Renal cortical epithelial cell (primary cell): ENCODE measurements at places on chromosomes 4 and X.

- no peak for DNase-seq
Measured at GRCh38 chr4:43525646-43526045, 633.1 kb downstream of the GRXCR1 start.

- DNase-seq, result peak; percentile 27
Measured at GRCh38 chrX:19725641-19726040, 161.8 kb downstream of the SH3KBP1 start.

DNA sequence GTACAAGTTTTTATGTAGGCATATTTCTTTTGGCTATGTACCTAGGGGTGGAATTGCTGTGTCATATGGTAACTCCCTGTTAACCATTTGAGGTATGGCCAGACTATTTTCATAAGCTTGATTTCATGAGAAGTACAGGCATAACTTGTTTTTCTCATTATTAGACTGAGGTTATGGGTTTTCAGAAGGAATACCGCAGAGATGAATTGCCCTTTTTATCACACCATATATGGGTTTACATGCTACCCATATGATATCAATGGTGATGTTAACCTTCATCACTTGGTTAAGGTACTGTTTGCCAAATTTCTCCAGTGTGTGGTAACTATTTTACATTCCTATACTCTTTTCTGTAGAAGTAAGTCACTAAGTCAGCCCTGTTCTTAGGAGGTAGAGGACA lies 23.5 kb downstream of the RAB40A start:
- DNase-seq, result no peak

DNA sequence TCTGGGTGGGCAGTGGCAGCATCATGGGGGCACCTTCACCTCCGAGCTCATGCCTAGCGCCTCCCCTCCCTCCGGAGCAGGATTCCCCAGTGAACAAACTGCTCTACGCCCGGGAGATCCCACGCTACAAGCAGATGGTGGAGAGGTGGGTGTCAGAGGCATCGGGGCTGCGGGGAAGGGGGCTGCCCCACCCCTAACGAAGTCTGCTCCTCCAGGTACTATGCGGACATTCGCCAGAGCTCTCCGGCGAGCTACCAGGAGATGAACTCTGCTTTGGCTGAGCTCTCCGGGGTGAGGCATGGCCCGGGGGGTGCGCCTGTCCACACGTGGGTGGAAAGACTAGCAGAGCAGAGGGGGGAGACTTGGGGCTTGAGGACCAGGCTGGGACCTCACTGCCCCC lies 2.7 kb upstream of the SRPK3 start:
- no peak for DNase-seq

DNA sequence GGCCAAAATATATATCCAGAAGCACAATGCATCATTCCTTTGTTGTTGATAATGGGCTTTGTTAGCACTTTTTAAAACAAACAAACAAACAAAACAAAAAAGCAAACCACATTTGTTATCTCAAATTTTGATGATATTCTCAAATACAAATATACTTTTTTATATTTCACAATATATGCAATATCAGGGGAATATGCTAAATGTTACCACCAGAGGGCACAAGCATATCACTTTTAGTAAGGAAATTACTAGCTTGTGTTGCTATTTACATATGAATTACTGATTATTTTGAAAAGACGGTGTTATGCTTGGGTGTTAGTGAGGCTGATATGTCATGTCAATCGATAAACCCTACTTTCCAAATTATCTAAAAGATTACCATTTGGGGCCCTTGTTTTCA lies 29.1 kb downstream of the RIPPLY1 start:
- peak; percentile 33 for DNase-seq

DNA sequence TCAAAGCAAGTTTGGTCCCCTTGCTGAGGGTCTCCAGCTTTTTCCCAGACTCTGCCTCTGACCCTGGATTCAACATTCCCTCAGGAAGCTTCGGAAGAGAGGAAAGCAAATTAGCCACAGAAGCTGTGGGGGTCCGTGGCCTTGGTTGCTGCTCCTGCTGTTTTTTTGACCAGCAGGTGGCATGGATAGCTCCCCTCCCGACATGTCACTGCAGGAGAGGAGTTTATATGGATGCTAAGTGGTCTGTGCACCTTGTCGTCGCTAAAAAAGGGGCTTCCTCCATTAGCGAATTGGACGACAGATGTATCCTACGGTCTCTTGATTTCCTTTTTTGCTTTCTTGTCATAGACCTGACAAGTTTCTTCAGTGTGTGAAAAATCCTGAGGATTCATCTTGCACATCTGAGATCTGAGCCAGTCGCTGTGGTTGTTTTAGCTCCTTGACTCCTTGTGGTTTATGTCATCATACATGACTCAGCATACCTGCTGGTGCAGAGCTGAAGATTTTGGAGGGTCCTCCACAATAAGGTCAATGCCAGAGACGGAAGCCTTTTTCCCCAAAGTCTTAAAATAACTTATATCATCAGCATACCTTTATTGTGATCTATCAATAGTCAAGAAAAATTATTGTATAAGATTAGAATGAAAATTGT lies 70.2 kb downstream of the CD38 start:
- DNase-seq, result peak; percentile 19

DNA sequence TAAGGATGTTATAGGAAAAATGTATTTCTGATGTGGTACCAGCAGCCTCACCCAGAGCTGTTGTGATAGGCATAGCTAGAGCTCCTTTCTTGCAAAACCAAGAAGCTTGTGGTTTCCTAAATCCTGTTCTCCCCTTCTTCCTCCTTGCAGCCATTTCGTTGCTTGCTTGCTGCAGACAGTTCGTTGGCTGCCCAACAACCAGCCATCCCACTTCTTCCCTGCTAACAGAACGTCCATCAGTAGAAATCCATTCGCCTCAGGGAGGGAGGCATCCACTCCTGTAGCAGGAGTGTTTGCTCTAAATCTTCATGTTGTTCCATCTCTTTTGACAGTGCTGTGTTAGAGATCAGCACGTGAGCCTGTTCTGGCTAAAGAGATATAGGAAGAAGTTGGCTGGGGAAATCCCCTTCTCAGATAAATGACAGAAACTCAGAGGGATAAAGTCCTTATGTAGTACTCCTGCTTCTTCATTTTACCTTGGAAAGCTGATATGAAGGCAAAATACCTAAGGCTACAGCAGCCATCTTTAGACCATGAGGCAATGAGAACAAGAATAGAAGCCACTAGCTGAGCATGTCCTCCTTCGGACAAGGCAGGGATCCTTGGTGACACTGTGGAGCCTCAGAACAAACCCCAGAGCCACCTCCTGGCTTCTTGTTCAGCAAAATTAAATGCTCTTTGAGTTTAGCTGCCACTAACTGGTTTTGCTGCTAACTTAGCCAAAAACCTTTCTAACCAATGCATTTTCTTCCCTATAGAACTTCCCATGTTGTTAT lies 68.4 kb upstream of the RELL1 start:
- no peak for DNase-seq

- DNase-seq, result peak; percentile 93
Measured at GRCh38 chr4:98474408-98474844, 184.0 kb downstream of the TSPAN5 start.

GRCh38 chr4:169307576-169307975 lies 36.8 kb upstream of the SH3RF1 start:
- no peak for DNase-seq

- DNase-seq, result peak; percentile 66
Measured at GRCh38 chrX:124406294-124407014, 60.1 kb downstream of the SH2D1A start.

GRCh38 chr4:16991450-16991849 lies 93.0 kb upstream of the LDB2 start:
- no peak for DNase-seq

DNA sequence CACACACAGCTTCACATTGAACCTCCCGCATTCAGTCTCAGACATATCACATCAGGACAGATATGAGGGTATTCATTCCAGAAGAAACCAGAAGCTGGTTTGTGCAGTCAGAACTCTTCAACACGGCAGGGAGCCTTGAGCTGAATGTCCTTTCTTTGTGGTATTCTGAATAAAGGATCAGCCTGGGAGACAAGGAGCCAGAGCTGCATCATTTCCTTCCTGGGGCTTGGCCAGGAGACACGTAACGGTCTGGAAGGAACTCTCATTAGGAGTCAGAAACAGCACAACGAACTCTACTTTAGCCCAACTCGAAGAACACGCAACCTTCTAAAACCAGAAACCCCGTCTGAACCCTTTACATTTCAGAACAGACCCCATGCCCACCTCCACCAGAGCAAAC lies 46.4 kb downstream of the KDR start:
- no peak for DNase-seq

DNA sequence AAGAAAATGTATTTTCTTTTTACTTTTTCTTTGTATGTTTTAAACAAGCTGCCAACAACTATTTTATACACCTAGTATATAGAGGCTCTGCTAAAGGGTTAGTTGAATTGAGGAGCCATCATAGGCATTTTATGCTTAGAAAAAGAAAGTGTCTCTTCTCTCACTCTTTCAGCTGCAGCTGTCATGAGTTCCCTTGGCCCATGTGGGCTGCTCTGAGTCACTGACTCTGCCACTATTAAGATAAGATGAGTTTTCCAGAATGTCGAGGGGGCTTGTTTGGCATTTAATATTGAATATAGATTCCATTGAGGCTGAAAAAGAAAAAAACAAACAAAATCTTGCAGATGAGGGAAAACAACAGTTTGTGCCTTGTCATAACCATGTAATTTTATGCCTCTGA lies 126.0 kb upstream of the PAQR3 start:
- no peak for DNase-seq

- no peak for DNase-seq
Measured at GRCh38 chr4:8771258-8771590, 100.4 kb downstream of the HMX1 start.

DNA sequence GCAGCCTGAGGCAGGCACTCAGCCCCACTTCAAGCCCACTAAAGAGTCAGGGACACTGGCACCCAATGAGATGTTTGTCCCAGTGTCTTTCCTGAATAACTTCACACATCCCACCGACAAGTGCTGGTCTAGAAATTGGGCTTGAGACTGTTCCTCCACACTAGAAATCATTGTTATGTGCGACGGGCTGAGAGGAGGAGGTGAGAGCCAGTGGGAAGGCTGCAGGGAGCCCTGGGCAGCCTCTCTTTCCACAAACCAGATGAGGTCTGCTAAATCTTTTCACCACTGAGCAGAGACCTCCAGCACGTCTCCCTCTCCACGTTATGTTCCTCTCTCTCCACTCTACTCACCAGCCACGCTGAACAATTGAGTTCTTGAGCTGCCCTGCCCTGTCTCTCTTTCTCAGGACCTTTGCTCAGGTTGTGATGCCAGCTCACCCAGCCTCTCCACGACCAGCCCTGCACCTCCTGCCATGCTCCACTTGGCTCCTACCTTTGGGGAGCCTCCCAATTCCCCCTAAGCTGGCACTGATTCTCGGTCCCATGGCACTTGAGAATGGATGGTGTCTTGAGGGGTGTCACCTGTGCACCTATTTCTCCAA lies 8.4 kb downstream of the SCD5 start:
- no peak for DNase-seq

- DNase-seq, result no peak
Measured at GRCh38 chr4:2886622-2887021, 43.0 kb downstream of the ADD1 start.

GRCh38 chr4:109298279-109299010 lies 4.0 kb downstream of the COL25A1 start:
- peak; percentile 27 for DNase-seq

DNA sequence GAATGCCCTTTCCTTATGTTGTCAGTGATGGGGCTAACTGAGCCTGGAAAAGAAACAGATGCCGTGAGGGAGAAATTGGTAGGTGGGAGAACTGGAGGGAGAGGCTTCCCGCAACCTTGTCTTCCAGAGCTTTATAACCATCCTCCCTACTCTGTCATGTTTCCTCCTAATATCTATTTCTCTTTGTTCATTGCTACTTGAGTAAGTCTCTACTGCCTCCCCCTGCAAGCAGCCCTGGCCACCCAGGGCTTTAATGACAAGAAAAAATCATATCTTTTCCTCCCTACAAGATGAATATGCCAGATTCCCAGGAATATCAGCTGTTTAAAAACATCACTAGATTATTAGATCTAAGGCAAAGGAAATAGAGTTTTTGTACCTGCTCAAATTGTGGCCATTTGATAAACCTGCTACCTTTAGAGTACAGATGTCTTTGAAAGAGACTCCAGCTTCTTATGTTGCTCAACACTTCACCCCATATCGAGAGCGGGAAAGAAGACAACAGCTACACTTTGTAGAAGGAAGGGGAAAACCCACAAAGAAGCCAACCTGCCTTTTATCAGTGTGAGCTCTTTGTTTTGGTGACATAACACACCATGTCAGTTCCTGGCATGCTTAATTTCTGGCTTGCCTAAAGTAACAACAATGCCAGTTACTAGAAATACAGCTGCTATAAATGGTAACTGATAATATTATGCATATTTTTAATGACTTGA lies 186.6 kb upstream of the LEF1 start:
- DNase-seq, result no peak

- DNase-seq, result peak; percentile 20
Measured at GRCh38 chr4:96525898-96526297, 686.0 kb downstream of the PDHA2 start.

DNA sequence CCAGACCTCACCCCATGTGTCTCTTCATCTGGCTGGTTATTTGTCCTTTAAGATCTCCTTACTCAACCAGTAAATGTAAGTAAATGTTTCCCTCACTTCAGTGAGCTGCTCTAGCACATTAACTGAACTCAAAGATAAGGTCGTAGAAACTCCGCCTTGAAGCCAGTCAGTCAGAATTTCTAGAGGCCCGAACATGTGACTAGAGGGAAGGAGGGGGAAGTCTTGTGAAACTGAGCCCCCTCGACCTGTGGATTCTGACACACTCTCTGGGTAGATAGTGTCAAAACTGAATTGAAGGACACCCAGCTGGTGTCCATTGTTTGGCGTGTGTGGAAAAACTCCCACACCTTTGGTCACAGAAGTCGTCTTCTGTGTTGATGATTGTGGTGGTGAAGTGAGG lies 933.9 kb downstream of the ADGRL3 start:
- no peak for DNase-seq

GRCh38 chrX:69192603-69193002 lies 27.4 kb upstream of the PJA1 start:
- DNase-seq, result no peak

DNA sequence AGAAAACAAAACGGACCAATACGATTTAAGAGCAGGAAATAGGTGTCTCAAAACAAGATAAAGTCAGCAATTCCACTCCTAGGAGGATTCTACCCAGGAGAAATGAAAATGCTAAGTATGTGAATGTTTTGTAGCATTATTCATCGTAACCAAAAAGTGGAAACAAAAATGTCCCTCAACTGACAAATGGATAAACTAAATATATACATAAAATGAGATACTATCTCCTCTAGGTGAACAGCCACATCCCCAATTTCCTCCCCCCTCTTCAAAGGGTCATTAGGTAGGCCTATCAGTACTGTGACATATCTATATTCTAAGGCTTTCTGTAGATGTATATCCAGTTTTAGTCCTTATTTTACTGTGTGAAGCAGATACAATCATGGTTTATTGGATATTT lies 18.0 kb downstream of the DDX3X start:
- no peak for DNase-seq

DNA sequence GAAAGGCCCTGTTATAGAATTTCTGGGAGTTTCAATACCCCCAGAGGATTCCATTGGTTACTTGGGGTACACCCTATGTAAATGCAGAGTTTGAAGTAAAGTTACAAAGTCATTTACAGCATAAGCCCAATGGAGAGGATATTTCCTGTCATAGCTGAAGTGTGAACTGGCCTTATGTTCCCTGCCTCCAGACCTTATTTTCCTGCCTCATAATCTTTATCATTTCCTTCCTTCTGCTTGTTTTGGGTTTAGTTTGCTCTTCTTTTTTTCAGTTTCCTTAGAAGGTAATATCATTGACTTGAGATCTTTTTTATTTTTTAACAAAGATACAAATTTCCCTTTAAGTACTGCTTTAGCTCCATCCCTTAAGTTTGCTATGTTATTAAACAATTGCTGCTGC lies 85.4 kb downstream of the PPEF1 start:
- DNase-seq, result no peak
